Spleen (tissue), 13 donors: ENCODE measurements at places on chromosomes 5 and 9. TPM values are rescaled to one million over a fixed set of nuclear protein-coding genes. Genes with fewer than 3 reads are reported as not detected.
A peak's percentile ranks its signal among the peaks of the same experiment; 100 is the strongest.

GRCh38 chr9:117290856-117291622 is 123.8 kb downstream of the ASTN2 start:
- no peak for DNase-seq

- DNase-seq: no peak
These were observed 472.3 kb downstream of the LRRC70 start for GRCh38 chr5:63050916-63051315.

DNA sequence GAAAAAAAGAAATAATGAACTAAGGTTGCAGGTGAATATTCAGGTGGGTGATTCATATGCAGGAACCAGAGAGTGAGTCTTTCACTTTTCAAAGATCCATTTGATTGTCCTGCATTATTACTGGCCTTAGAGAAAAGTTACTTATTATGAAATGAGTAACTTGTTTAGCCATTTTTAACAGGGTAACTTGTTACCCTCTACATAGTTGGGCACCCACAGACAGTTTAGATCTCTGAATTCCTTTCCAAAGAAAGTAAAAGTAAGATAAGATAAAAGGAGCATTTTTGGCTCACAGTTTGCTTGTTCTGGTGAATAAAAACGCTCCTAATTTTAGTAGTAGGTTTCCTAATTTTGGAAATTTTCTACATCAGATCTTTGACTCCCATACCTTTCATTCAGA is 54.1 kb upstream of the DAB2 start:
- no peak for DNase-seq

GRCh38 chr5:172542651-172543131 is 88.4 kb upstream of the SH3PXD2B start:
- DNase-seq: peak; percentile 43

DNA sequence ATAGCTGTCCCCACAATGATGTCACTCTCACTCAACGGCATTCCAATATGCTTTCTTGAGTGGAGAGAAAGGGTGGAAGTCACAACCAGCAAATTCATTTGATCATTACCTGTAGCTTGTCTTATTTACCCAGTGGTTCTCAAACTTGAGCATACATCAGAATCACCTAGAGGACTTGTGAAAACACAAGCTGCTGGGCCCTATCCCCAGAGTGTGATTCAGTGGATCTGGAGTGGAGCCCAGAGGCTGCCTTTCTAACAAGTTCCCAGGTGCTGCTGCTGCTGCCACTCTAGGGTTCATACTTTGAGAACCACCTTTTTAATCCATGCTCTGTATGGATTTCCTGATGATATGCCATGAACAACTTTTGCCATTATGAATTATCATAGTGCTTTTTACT is 94.7 kb downstream of the KLHL3 start:
- no peak for DNase-seq

GRCh38 chr5:173637340-173637739 is 20.9 kb upstream of the BOD1 start:
- DNase-seq: no peak

GRCh38 chr9:76403352-76403751 is 9.1 kb upstream of the RFK start:
- no peak for DNase-seq

DNA sequence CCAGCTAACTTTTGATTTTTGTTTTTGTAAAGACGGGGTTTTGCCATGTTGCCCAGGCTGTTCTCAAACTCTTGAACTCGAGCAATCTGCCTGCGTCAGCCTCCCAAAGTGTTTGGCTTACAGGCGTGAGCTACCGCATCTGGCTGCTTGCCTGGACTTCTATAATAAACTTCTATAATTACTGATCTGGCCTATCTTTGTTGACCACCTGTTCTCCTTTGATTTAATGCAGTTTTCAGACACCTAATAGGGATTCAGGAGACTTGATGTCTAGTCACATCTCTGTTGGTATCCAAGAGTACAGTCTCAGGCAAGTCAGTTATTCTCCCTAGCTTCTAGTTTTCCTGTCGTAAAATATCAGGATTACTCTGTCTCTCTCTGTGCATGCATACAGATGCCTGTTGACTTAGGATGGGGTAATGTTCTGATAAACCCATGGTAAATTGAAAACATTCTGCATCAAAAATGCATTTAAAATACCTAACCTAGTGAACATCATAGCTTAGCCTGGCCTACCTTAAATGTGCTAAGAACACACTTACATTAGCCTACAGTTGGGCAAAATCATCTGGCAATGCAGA is 51.5 kb upstream of the NR3C1 start:
- no peak for DNase-seq

DNA sequence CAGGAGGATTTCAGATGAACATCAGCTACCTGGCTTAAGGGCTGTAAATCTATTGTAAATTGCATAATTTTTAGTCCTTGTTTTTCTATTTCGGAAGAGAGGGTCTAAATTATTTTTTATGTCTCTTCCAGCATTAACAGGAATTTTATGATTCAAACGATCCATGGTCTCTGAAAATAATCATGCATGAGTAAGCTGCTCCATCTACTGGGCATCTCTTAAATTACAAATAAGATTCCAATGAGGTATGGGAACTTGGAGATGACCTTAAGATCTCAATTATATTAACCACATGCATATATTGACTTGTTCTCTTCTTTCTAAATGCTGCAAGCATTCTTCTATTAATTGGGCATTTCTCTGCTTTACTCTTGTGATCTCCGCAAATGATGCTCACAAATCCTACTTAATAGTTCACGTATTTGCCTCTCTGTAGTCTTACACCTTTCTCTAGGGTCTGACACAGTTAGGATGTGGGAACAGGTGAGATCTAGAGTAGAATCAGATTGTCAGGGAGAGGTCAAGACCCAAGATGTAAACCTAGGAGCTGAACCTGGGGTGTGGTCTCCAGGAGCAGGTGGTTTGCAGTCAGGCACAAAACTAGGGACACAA is 86.9 kb downstream of the NUDT12 start:
- no peak for DNase-seq

DNA sequence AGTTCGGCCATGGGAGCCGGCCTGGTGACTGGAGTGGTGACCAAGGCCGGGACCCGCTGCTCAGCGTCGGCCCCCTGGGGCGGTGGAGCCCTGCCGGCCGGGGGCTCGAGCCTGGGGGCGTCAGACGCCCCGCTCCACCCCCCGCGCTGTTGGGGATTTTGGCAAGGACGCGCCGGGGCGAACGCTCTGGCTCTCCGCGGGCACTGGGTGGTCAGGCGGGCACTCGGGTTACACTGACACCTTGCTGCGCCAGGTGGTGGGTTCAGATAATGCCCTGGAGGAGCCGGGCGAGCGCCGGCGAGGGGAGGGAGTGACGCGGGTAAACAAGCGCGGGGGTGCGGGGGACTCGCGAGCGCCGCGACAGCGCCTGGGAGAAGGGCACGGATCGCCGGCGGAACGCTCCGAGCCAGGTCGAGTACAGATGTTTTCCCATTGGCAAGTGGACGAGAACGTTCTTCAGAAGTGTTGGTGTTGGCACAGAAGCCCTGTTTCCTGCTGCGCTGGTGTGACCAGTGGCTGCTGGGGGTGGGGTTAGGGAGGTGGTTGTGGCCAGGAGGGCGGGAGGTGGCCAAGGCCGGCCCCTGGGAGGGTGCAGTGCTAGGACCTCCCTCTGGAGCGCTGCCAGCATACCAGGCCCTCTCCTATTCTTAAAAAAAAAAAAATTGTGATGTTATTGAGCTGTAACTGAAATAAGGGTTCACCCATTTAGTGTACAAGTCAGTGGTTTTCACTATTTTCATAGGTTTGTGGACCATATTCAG is 773 bp downstream of the SQSTM1 start:
- DNase-seq: peak; percentile 98

- DNase-seq: peak; percentile 63
These were observed 106.7 kb upstream of the IER5L start for GRCh38 chr9:129284607-129285291.

DNA sequence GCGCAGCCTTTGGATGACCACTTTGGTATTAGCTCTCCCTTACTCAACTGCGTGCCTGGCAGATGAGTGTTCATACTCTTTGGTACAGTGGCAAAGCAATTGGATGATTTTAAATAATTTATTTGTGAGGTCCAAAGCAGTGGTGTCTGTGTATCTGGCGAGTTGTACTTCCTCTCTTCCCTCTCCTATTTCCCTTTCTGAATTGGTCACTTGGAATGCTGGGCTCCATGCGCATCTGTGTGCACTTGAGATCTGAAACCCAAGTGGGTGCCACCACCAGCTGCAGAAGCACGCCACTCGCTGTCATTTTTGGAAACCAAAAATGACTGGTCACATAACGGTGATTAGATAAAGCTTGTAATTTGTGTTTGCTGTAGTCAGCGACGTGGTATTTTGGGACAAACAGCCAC is 386.0 kb upstream of the KLF4 start:
- DNase-seq: no peak

GRCh38 chr9:23669776-23670175 is 156.3 kb downstream of the ELAVL2 start:
- DNase-seq: no peak

DNA sequence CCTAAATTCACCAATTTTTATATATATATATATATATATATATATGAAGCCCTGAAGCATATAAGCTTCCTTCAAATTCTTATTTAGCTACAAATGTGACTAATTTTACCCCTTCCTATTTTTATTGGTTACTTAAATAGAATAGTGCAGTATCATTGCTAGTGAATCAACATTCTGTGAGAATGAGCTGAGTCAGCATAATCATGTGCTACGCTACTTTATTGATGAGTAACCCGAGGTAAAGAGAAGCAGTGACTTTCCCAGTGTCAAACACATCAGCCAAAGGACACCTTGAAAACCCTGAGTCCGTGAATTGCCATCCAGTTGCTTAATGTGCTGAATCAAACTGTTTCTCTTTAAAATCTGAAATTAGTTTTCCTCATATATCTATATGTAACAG is 546.2 kb downstream of the DMRTA1 start:
- DNase-seq: no peak

DNA sequence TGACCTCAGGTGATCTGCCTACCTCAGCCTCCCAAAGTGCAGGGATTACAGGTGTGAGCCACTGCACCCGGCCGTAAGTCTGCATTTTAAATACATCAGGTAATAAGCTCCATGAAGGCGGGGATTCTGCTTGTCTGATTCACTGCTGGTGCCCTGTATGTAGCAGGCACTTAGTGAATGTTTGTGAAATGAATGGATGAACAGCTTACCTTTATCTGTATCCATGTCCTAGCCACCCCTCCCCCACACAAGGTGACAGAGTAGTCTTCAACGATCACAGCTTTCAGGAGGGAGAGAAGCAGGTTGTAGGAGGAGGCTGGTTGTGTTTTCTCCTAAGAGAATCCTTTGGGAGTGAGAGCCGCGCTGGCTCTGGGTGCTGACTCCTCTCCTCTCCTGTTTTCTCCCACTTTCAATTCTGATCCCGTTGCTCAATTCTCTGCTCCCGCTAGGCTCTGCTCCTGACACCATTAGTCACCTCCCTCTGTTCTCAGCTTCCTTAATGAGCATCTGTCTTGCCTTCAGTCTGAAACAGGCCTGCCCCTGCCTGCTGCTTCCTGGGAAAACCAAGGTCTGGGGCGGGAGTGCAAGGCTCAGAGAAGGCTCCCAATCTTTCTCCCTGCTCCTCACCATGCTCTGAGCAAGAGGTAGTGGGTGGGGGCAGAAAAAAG is 88.8 kb upstream of the CTNNA1 start:
- no peak for DNase-seq

DNA sequence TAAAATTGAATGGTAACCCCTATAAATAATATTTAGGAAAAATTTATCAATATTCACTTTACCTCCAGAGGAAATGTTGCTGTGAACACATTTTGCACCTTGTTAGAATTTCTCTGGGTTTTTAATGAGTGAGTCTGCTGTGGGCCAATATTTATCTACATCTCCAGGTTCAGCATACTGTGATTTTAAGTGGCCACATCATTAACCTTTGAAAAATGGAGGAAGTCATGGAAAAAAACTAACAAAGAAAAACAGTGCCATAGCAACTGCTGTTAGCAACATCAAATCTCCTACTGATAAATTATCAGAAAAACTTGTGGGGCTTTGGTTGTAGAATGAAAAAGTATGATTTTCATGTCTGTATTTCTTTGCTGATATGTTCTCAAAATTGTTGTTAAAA is 55.0 kb downstream of the CD180 start:
- no peak for DNase-seq

DNA sequence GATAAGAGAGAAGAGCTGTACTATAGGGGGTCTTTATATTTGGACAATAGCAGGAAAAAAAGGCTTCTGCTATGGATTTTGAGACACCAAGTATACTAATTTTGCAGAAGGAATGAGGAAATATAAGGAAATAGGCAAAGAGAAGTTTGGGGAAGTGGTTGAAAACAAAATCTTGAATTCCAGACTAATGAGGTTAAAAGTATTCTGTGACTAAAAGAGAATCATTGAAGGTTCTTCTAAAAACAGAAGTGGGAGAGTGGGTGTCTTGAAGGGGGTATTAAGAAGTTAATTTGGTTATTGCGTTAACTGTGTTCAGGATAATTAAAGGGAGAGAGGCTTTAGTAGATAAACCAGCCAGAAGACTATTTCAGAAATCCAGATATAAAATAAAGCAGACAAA is 148.7 kb downstream of the RFK start:
- DNase-seq: no peak

GRCh38 chr5:161660806-161661205 is 24.7 kb upstream of the GABRA6 start:
- no peak for DNase-seq

DNA sequence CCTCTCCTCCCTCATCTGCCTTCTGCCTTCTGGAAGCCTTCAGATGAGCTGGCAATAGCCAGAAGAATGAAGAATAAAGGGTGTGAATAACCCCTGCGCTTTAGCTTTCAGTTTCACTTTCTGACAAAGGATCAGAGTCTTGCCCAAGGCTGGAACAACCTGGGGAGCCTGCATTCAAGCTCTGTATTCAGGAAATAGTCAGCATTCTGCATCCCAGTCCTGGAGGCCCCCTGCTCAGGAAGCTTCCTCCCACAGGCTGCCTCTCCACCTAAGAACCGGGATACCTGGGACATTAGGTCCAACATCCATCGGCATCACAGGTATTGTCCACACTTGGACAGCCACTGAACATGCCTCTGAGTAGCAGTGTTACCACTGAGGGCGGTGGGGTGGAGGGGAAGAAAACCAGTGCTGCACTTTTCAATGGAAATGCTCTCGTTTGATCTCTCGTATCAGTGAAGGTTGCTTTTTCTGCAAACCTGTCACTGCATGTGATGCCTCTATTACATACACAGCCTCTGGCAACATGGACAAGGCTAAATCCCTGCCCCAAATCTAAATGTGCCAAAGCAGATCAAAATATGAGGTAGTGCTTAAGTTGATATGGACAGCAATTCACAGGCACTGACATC is 39.8 kb upstream of the ACO1 start:
- no peak for DNase-seq

The PTGES gene
- total RNA-seq: 2.2 TPM

The SLC4A9 gene
- not detected for total RNA-seq

The ENC1 gene
- total RNA-seq: 5.4 TPM

The NKD2 gene
- total RNA-seq: 13.4 TPM

The CAMK4 gene
- total RNA-seq: 22.3 TPM

The F2RL2 gene
- total RNA-seq: 0.50 TPM

The IFNB1 gene
- total RNA-seq: not detected

The ZBTB34 gene
- 15.5 TPM for total RNA-seq

The ZNF474 gene
- total RNA-seq: not detected
